ENCODE measurements at places on chromosomes 7 and 10.

GRCh38 chr10:30493609-30494530 is 59.9 kb downstream of the MAP3K8 start:
- no peak for DNase-seq

GRCh38 chr7:133442818-133443217 is 189.9 kb downstream of the EXOC4 start:
- DNase-seq: no peak

DNA sequence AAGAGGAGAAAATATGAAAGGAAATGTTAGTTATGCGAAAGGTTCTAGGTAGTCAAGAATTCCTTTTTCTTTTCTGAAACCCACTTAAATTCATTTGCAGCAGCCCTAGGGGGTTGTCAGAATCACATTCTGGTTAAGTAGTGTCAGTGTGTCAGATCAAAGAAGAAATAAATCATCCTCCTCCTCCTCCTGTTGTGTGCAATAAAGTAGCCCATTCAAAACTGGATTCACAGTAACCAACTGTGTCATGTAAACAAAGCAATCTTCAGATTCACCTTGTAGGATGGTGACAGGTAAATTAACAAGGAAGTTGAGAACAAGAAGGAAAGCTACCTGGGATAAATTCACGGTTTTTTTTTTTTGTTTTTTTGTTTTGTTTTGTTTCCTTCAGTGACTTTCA is 127.5 kb downstream of the NSUN6 start:
- no peak for DNase-seq

DNA sequence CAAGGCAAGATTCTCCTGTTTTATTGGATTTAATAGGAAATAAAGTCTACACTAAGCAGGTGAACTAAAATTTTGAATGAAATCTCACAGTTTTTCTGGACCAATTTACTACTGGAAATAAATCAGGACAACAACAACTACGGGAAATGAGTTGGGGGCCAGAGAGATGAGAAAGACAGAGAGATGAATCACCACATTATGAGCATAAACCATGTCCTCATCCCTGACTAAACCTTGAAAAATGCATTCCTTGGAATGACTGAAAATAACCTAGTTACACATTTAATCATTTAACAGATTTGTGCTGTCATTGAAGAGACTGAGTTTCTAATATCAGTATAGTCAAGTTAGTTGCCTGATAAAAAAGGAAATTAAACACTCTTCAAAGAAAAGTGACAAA is 608.4 kb upstream of the KCND2 start:
- DNase-seq: no peak

DNA sequence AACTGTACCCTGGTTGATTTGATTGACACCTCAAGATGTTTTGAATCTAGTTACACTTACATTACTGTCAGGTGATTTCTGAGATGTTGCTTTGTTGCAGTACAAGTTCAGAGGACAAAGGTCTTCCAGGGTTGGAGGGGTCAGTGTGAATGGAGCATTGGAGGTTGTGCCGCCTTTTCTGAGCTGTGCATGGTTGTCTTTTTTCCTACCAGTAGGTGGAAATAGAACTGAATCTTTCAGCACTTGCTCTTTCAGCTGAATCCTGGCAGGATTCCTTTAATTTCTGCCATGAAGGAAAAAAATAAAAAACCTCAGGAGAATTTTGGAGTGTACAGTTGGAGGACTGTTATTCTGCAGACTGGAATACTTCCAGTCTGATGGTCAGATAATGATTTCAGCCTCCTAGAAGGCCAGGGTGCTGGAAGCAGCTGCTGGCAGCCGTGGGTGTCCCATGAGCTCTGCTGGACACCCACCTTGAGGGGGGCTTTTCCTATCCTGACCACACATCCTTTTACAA is 82.7 kb downstream of the PLCE1 start:
- DNase-seq: no peak

DNA sequence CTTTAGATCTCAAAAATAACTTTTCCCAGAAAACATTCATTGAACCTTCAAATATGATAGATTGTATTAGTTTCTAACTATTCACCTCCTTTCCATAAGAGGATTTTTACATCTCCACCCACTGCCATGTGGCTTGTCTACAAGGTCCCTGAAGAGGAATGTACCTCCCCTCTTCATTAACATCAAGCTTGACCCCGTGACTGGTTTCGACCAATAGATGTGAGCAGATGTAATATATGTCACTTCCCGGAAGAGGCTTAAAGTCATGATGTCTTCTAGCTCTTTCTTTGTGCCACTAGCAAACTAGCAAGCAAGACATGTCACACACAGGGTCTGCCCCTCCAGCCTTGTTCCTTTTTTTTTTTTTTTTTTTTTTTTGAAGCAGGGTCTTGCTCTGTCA is 6.9 kb downstream of the BAZ1B start:
- DNase-seq: no peak

GRCh38 chr7:53984776-53985175 is 557.4 kb upstream of the VSTM2A start:
- no peak for DNase-seq

DNA sequence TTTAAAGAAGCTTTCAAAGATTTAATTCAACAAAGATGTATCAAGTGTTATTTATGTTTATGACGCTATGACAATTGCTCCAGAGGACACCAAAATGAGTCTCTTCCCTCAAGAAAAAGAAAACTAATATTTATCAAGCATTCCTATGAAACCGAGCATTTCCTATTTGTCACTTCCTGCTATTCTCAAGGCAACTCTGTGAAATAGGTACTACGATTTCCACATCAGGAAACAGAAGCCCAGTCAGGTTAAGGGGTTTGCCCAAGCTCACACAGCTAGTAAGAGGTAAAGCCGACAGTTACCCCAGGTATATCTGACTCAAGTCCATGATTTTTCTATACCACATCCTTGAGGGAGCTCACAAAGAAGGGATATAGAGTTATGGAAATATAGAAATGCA is 85.9 kb downstream of the TRIL start:
- DNase-seq: no peak

DNA sequence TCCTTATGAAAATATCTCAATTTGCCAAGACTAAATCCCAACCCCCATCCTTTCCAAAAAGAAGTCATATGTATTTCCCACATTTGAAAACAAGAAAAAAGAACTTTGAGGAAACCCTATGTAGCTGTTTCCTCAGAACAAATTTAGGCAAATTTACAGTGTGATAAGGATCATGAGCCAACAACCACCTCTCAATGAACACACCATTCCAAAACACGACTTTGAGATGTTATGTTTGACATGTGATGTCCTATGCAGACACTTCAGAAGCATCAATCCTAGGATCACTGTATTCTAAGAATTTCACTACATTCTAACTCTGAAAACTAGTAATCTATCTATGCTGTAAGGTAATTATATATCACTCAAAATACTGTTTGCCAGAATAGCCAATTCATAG is 62.2 kb downstream of the NT5C2 start:
- no peak for DNase-seq

GRCh38 chr10:114403541-114404161 is 651 bp downstream of the AFAP1L2 start:
- DNase-seq: no peak

GRCh38 chr7:83276250-83276649 is 113.6 kb upstream of the PCLO start:
- DNase-seq: no peak

DNA sequence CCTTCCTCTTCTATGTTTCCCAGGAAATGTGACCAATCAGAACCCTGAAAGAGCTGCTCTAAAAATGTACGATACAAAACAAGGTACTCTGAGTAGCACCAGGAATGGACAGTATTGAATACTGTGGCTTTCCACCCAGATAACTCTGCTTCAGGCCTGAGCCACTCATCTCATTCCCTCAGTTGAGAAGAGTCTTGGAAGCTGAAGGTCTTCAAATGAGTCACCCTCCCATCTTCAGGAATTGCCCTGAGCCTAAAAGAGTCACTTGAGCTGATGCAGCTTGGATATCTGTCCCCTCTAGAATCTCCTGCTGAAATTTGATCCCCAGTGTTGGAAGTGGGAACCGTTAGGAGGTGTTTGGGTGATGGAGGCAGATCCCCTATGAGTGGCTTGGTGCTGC is 210.4 kb downstream of the DGKI start:
- DNase-seq: no peak

DNA sequence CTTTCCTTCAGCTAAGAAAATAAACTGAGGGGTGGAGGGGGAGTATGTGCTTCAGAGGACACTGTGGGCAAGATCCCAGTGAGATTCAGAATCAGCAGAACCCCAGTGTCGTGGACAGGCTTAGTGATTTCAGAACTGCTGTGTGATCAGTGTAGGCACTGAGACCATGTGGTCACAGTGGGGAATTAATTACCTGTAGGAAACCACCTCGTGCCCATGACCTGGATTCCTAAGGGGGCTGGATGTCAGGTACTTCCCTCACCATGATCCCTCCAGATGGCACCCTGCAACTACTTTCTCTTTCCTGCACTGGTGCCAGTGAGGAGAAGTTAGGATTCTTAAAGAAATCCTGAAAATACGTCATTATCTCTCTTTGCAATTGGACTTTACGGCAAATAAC is 64.4 kb downstream of the HBP1 start:
- no peak for DNase-seq

DNA sequence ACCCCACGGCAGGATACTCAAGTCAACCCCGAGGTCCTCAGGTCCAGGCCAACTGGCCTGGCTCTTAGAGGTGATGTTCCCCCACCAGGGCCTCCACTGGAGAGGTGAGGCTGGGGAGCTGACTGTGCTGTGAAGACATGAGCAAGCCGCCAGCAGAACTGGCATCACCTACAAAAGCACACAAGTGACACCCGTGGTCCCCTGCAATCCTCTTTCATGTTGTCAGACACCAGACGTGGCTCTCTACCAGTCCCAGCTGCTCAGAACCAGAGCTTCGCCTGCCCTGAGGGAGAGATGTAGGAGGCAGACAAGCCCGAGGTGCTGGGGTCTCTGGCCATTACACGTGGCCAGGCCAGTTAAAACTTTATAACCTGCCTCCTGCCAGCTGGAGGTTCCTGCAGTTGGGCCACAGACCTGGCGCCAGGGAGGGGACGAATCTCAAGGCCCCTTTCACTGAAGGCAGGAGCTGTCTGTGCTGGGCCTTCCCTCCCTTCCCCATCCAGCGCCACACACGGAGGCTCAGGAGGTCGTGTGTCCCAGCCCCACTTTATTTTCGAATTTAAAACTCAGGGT is 2.2 kb downstream of the COMTD1 start:
- DNase-seq: no peak

GRCh38 chr7:93823621-93824020 is 66.9 kb downstream of the TFPI2 start:
- DNase-seq: no peak

GRCh38 chr7:92827464-92828120 is 8.8 kb downstream of the CDK6 start:
- no peak for DNase-seq

GRCh38 chr10:128711806-128712205 is 585.6 kb upstream of the MKI67 start:
- no peak for DNase-seq

GRCh38 chr7:32191305-32191704 is 121.1 kb upstream of the PDE1C start:
- DNase-seq: no peak

DNA sequence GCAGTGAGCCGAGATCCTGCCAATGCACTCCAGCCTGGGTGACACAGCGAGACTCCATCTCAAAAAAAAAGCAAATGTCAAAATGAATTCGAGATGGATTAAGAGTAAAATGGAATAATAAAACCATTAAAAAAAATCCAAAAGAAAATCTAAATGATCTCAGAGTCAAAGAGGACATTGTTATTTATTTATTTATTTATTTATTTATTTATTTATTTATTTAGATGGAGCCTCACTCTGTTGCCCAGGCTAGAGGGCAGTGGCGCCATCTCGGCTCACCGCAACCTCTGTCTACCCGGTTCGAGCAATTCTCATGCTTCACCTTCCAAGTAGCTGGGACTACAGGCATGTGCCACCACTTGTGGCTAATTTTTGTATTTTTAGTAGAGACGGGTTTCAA is 349.2 kb downstream of the ANKRD30A start:
- DNase-seq: no peak

DNA sequence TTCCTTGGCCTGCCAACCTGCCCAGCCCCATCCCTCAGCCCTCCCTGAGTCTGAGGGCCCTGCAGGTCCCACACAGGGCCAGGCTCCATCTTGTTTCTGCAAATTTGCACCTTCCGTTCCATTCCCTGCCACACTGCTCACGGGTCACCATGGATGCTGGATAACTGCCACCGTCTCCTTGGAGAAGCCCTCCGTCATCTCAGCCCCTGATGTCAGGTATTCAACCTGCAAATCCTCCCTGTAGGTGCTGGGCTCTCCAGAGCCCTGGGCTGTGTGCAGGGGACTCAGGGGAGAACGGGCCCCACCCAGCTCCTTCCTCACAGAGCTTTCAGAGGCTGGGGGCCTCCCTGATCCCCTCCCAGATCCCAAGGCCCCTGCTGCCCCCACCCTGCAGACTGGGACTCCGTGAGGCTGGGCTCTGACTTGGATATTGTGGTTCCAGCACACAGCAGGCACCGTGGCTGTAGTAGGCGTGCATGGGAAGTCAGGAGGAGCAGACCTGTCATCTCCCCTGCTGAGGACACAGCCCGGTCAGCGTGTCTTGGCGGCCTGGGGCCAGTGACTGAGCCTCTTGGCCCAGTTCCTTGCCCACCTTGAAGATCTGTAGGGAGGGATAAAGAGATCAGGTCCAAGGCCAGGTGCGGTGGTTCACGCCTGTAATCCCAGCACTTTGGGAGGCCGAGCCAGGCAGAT is 121.7 kb upstream of the TNRC18 start:
- DNase-seq: no peak

GRCh38 chr7:70316745-70317144 is 718.5 kb downstream of the AUTS2 start:
- no peak for DNase-seq

DNA sequence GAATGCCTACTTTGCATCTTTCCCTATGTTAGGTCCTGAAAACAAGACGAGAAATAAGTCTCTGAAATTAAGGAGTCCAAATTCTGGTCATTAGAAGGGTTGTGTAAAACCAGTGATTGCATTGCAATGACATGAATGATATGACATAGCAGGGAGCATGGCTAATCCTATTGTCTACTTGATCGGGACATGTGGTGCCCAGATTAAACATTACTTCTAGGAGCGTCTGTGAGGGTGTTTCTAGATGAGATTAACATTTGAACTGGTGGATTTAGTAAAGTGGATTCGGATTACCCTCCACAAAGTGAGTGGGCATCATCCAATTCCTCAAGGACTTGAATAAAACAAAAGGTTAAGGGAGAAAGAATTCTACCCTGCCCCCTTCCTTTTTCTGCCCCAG is 434.9 kb upstream of the KLF6 start:
- DNase-seq: no peak

DNA sequence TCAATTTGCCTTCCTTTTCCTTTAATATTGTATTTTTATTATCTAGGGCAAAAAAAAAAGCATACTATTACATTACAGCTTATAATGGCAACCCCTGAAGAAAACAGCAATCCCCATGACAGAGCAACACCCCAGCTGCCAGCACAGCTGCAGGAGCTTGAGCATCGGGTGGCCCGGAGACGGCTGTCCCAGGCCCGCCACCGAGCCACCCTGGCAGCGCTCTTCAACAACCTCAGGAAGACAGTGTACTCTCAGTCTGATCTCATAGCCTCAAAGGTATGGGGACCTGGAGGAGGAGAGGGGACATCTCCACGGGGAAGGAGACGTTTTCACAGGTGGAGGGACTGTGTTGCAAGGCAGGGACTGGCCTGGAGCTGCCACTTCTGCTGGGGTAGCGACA is 6.8 kb downstream of the STRA8 start:
- no peak for DNase-seq

All from CD4-positive, CD25-positive, alpha-beta regulatory T cell (primary cell).